NCI-H1436 (cell line): ENCODE measurements at places on chromosomes 1 and 21.

DNA sequence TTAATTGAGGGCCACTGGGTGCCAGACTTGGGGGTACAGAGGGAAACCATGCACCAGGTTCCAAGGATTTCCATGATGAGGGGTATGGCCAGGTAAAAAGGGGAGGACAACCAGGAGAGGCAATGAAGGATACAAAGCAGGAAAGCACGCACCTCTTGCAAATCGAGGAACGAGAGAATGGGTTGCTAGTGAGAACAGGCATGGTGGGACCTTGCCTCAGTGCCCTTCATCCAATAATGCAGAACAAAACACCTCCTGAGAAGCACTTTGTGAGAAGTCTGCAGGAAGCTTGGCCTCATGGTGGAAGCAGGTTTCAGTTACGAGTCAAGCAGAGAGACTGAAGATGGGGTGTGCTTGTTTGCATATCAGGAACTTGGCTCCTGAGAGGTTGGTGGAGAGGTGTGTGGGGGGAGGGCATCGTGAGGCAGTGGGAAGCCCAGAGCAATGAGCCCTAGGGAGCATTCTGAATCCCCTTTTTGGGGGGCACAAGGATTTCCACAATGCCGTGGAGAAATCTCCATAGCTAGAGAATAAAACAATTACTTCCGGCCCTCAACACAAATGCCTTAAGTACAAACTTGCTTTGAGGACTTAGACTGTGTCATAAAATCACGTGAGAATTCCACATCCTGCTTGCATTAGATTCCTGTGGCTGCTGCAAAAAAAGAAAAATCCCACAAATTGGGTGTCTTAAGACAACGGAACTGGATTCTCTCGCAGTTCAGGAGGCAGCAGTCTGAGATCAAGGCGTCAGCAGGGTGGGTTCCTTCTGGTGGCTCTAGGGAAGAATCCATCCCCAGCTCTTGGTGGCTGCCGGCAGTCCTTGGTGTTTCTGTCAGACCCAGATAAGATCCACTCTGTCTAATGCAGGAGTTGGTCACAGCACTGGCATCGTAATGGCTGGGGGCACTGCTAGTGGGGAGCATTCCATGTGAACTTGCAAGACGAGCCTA lies 54.9 kb upstream of the BACE2 start:
- DNase-seq, result no peak

GRCh38 chr1:236526079-236526478 lies 2.3 kb downstream of the LGALS8 start:
- DNase-seq, result no peak

DNA sequence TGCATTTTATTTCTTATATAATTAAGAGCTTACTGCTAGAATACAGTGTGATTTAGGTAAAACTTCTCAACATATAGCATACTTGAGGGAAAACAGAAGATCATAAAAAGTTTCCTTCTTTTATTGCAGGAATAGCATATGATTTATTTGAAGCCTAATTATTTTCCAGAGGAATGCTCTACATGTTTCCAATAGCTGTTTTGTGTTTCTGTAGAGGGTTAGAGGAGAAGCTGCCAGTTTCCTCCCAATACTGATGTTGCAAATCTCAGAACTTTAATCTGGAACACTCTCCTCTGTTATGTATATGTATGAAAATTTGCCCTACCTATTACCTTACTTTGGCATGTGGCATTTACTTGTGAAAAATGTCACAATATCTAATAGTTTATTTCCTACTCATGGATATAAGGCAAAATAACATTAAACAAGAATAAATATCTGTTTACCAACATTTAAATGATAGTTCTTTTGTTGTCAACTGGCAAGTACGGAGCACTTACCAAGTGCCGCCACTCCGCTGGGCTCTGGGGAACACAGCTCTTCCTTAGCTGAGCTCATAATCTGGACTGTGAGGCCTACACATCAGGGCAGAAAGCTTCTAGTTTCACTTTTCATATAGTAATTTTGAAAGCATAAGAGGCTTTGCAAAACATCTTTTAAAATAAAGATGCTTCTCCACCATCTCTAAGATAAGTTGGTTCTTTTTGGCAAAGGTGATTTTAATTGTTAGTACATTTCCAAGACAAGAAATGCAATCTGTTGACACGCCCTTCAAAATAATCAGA lies 239.8 kb upstream of the C1orf105 start:
- DNase-seq, result no peak

- DNase-seq, result no peak
These were observed 36.1 kb downstream of the CTNNBIP1 start for GRCh38 chr1:9873992-9874391.

GRCh38 chr1:218667781-218668516 lies 322.8 kb downstream of the TGFB2 start:
- no peak for DNase-seq

GRCh38 chr1:59150577-59151386 lies 146.1 kb upstream of the FGGY start:
- no peak for DNase-seq

DNA sequence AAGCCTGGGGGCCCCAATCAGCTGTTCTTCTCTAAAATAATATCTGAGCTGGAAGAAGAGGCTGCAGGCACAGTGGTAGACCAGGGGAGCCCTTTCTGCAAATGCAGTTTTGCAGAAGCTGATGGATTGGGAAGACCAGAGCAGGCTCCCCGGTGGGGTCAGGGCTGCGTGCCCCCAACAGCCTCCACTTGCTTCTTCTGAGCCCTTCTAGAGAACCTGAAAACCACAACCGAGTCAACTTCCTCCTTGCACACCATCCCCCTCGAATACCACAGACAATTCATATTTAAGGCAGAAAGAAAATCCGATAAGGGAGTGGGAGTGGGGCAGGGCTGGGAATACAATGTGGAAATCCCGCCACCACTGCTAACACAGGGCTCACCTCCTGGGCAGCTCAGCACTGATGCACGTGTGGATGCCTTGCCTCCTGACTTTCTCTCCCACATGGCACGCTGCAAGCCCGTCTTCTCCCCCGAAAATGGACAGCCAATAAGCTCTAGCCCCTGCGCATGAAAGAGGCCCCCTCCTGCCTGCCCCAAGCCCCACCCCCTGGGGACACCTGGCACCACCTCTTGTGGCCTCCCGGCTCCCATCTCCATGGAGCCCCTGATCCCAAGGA lies 25.4 kb upstream of the ALDH4A1 start:
- DNase-seq, result no peak

- DNase-seq, result no peak
These were observed 7.4 kb upstream of the MPL start for GRCh38 chr1:43329995-43330751.

GRCh38 chr1:230270185-230270558 lies 156.0 kb downstream of the PGBD5 start:
- DNase-seq, result no peak

DNA sequence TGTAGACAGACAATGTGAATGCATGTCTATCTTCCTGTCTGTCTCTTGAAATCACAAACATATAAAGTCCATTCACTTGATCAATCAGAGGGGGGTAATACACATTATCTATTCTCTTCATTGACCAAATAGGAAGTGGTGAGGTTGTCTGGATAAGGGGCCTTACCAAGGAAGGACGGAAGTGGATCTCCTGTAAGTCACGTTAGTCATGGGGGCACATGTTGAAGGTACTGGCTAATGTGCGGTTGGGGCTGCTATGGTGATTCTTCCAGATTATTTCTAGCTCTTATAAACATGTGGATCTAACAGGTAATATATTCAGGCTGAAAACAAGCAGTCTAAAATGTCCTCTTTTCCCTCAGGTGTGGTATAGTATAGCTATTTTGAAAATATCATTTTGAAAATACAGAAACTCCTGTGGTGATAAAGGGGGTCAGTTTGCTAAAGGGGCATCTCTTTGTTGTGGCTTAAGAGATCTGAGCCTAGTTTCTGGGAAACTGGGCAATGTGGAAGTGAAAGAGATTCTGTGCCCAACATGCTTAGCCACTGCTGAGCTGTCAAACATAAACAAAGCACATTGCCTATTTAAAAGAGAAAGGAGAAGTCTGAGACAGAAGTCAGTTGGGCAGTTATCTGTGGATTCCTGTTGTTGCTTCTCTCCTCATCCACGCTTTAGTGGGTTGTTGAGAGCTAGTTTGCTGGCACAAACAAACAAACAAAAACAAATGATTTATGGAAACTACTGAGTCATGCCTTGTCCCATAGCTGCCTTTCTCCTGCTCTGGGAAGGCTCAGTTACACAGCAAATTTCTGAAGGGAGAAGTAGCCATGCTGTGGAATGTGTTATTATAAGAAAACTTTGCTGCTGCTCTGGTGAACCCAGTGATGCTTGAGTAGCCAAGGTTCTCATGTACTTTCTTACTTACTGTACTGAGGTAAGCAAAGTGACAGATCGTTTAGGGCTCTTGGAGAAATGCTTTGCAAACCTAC lies 166.9 kb downstream of the HLX start:
- DNase-seq, result no peak

- DNase-seq, result no peak
These were observed 115.2 kb upstream of the SNX7 start for GRCh38 chr1:98546319-98546718.

DNA sequence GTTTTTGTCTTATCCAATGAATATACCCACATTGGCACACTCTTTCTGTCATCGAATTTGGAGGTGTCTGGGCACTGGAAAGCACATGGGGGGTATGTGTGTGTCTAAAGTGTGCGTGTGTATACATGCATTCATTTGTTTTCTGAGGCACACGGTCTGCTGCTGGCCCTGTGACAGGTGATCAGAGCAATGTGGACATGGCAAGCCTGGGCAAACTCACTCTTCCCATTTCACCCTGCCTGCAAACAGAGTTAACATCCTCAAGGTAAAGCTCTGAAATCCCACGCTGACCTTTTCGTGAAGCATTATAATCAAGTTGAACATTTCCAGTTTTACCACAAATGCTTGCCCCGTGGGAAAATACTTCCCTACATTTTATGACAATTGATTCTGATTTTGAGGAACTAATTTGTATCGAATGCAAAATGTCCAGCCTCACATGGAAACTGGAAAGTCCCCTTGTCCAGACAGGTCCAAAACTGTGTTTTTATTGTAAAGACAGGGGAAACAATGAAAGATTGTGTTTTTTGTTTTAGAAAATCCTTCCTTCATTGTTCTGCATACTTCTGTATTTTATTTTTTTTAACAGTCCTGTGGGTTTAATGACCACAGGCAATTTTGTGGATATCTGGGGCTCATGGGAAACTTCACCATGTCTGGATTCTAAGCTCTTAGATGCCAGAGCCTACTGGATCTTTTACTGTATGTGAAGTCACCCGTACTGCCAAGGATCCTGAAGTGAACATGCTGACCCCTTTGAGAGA lies 160.9 kb downstream of the PBX1 start:
- no peak for DNase-seq

- DNase-seq, result no peak
These were observed 261.1 kb downstream of the CAMTA1 start for GRCh38 chr1:7046314-7046713.

- DNase-seq, result no peak
These were observed 133.6 kb downstream of the GDAP2 start for GRCh38 chr1:117795792-117796191.

DNA sequence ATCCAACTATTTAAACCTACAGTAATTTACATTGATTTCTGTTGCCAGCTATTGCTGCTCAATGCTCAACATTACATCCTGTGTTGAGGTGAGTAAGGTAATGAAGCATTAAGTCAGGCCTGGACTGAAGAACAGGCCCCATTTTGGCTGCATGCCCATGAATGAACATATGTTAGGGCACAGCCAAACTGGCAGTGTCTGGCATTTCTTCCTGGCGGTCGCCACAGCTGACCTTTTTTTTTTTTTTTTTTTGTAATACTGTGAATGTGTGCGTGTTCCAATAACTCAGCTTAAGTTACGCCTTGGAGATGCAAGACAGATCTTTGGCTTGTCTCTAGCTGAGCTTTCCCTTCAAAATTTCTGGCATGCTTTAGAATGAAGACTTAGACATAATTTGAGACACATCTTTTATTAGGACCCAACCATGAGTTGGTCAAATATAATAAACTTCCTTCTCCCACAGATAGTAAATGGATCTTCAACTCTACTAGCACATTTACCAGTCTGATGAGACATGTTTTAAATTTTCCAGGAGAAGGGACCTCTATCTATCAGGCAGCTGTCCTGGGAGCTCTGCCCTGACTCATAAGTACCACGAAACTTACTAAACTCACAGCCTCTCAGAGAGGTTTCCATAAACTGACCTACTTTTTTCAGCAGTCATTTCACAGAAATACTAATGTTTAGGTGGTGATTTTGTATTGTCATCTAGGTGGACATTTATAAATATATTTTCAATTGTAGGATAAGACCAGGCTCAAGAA lies 341.1 kb upstream of the RUNX1 start:
- no peak for DNase-seq

- peak; percentile 77 for DNase-seq
These were observed 436 bp upstream of the TTLL7 start for GRCh38 chr1:83999316-83999819.

DNA sequence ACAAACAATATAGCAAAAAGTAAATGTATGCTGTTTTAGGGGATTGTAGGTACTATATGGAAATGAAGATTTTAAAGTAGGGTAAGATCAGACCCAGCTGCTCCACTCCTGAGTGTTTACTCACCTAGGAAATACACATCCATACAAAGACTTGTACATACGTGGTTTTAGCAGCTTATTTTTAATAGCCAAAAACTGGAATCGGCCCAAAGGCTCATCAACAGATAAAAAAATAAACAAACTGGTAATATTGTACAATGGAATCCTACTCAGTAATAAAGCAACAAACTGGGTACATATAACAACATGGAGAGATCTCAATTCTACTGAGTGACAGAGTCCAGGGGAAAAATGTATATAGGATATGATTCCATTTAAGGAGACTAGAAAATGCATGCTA lies 179.2 kb upstream of the TMEM51 start:
- no peak for DNase-seq

DNA sequence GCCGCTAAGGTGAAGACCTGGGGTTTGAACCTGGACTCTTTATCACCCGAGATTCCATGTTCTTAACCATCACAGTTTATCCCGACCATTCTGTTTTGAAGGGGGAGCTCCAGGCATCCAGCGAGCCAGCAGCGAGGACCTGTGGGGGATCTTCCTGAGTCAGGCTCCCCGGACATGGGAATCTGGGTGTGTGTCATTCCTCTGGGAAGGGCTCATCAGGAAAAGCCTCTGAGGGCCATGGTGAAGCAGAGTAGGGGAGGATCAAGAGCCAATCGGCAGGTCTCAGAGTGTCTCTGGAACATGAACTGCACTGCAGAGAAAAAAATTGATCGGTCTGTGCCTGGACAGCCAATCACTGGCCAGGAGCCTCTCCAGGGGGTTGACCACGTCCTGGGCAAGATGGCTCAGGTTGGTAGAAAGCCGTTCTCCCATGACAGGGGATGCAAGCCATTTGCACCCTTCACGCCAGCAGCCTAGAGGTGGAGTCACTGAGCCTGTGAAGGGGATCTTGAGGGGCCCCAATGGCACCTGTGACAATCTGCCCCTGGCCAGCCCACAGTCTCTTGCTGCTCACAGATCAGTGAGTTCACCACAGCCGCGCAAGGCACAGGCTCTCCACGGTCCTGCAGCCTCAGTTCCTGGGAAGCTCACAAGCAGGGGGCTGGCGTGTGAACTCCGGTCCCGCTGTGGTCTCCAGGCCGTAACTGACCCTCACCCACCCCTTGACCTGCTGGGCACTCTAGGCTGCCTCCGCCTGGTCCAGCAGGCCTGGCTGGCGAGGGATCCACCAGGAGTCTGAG lies 20.4 kb upstream of the ACTRT2 start:
- DNase-seq, result no peak

GRCh38 chr1:160952129-160952510 lies 2.5 kb downstream of the ITLN2 start:
- no peak for DNase-seq

- DNase-seq, result no peak
These were observed 125.8 kb downstream of the TOMM20 start for GRCh38 chr1:235002706-235003300.

- DNase-seq, result no peak
These were observed 144.2 kb downstream of the PTPRU start for GRCh38 chr1:29380532-29380931.
